ENCODE measurements at places on chromosomes 3 and 15.

GRCh38 chr15:95988574-95988887, 342.0 kb upstream of the NR2F2 start:
- peak; percentile 27 for DNase-seq

- no peak for DNase-seq
Measured at GRCh38 chr15:90873998-90874605, 5.7 kb downstream of the FURIN start.

DNA sequence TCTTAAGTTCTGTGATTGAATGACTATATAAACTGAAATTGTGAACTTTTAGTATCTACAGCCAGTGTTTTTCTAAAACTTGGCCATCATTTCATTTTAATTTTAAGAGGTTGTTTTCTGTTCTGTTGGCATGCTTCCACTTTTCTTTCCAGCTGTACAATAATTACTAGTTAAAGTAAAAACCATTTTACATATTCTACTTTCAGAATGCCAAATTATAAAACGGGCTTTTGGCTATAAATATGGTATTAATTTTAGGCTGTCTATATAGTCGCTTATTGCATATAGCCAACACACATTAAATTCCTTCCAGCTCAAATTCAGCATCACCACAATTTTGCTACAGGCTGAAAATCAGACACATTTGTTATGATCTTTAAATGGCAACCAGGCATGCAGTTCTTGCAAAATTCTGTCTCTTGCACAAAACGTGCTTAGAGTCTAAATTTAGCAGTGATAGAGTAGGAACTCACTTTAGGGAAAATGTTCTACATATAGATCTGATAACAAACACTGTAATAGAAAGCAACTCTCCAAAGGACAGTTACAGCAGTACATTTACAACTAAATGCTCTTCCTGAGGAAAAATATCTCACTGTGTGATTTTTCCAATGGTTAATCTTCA, 81.1 kb downstream of the BTD start:
- DNase-seq: peak; percentile 35

DNA sequence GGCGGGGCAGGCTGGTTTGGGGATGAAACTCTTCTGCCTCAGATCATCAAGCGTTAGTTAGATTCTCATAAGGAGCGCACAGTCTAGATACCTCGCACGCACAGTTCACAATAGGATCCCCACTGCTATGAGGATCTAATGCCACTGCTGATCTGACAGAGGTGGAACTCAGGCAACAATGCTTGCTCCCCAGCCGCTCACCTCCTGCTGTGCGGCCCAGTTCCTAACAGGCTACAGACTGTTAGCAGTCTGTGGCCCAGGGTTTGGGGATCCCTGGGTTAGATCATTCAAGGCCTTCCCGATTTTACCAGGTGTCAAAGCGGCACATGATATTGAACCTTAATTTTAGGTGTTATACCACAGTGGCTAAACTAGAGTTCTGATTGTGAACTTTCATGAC, 232.8 kb downstream of the UBE2E2 start:
- no peak for DNase-seq

DNA sequence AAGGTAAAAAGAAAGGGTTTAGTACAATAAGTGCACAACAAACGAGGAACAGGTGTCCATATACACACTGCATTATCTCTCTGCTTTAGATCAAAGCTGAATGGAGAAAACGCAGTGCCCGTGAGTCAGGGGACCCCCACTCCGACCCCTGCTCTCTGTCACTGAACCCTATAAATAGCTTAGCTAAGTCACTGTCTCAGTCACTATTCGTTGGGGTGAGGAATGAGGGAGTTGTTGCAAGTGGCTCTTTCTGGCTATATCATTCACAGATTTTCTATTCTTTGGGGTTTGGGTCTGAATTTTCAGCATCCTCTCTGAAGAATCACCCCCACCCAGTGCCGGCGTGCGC, 458 bp upstream of the STAC start:
- no peak for DNase-seq

DNA sequence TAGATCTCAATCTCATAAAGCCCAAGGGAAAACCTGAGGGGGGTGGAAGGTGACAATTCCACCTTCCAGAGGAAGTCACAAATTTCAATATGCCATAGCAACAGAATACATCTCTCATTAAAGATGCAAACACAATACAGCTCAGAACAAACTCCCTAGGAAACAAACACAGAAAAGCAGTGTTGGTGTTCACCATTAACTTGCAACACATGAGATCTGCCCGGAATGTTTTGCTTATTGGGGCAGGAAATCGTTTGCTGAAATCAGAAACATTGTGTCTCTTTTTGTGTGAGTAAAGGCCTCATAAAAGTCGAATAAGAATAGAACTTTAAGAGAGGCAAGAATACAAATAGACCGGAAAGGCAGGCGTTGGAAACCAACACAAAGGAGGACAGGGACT, 5.8 kb upstream of the RYR3 start:
- no peak for DNase-seq

- DNase-seq: no peak
Measured at GRCh38 chr15:46858150-46858549, 859.2 kb upstream of the SEMA6D start.

GRCh38 chr15:39511916-39512260, 69.0 kb upstream of the THBS1 start:
- DNase-seq: peak; percentile 41

- peak; percentile 60 for DNase-seq
Measured at GRCh38 chr3:117681619-117682018, 972.0 kb downstream of the TUSC7 start.

DNA sequence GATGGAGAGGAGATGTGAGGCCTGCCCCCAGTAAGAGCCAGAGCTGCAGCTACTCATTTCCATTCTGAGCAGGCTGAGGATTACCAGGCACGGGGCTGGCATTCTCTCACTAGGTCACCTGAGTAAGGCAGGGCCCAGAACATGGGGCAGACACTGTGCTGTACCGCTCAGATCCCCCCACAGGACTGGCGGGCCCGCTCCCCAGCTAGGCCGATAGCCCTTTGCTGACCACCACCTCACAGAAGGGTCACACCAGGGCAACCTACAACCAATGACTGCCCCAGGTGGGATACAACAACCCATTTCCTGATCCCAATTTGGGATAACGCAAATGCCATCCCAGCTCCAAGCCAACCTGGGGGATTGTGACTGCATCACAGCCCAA, 52.5 kb downstream of the OXNAD1 start:
- no peak for DNase-seq

GRCh38 chr3:67489816-67490215, 164.6 kb downstream of the SUCLG2 start:
- no peak for DNase-seq

GRCh38 chr3:3821777-3822176, 22.5 kb downstream of the LRRN1 start:
- DNase-seq: no peak

DNA sequence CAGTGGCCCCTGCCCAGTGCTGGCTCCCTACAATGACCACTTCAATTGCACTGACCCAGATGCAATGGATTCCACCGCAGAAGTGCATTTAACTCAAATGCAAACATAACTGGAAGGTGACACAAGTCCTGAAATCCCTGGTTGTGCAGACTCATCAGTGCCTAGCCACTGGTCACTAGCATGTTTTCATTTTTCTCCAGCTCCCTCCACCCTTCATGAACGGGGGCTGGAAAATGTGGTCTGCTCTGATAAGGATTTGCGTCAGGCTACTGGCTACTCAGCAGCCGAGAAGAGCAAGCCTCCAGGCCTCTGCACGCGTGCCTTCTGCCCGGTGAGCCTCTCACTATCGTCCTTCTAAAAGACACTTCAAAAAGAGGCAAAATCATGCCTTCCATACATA, 27.4 kb upstream of the FURIN start:
- no peak for DNase-seq

- no peak for DNase-seq
Measured at GRCh38 chr15:31341071-31341470, 14.4 kb downstream of the KLF13 start.

GRCh38 chr3:179932674-179933073, 104.1 kb downstream of the PEX5L start:
- no peak for DNase-seq

- DNase-seq: no peak
Measured at GRCh38 chr15:62639906-62640605, 402.5 kb upstream of the TPM1 start.

- DNase-seq: no peak
Measured at GRCh38 chr15:64503197-64503596, 42.8 kb downstream of the ZNF609 start.

GRCh38 chr15:96331144-96331944, 844 bp downstream of the NR2F2 start:
- no peak for DNase-seq

DNA sequence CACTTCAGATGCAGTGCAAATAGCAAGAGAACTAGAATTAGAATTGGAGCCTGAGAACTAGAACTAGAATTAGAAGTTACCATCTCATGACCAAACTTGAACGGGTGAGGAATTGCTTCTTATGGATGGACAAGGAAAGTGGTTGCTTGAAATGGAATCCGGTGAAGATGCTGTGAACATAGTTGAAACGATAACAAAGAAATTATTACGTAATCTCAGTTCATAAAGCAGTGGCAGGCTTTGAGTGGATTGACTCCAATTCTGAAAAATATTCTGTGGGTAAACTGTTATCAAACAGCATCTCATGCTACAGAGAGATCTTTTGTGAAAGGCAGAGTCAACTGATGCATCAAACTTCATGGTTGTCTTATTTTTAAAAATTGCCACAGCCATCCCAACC, 48.0 kb upstream of the GSK3B start:
- DNase-seq: no peak

- no peak for DNase-seq
Measured at GRCh38 chr3:109278546-109278945, 37.8 kb downstream of the DPPA2 start.

DNA sequence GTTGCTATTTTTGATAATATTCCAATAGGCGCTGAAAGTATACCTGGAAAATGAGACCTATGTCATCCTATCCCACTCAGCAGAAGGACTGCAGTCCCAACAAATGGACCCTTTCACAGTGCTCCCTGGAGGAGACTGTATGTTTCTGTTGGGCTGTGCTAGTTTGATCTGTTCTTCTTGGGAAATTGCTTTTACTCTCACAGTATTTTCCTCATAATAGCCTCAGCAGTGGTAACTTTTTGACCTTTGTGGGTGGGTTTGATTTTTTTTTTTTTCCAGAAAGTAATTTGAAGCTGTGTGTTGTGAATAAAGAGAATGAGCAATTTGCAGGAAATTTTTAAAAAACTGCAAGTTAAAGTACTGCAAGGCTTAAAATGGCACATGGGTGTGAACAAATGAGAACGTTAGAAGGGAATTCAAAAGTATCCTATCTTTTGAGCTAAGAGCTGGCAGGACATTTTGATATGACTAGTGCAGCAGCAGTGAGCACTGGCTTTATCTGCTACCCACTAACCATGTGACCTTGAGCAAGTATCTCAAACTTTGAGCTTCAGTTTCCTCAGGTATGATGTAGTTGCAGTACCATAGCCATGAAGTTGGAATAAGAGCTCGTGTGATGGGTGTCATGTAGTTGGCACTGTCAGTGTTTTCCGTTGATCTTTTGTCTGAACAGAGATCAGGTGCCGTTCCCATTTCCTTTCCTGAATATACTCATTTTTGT, 118.4 kb downstream of the ATG7 start:
- no peak for DNase-seq

GRCh38 chr3:53223541-53223966, 32.3 kb downstream of the TKT start:
- DNase-seq: no peak

- DNase-seq: no peak
Measured at GRCh38 chr3:4401441-4401840, 65.6 kb downstream of the SUMF1 start.

DNA sequence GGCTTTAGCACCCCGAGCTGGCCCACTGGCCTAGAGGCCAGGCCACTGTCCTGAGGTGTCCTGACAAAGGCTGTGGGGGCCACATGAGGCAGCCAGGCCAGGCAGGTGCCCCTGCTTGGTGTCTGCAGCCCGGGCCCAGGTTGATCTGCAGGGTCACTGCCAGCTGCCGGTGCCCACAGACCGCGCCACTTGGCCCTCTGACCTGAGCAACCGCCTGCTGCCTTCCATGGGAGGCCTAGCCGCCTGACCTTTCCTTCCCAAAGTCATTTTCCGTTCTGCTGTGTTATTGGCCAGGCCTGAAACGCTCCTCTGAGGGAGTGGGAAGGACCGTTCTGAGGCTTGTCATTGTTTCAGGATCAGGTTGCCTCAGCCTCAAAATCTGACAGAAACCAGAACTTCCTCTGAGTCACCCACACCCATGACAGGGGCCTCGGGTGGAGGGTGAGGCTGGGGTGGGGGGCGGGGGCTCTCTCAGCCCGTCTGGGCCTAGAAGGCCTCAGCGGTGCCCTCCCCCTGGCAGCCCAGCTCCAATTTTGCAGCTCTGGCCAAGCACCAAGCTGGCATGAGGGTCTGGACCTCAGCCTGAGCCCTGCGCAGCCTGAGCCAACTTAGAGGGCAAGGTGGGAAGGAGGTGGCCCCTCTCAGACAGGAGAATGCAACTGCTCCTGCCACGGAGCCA, 140.7 kb upstream of the MEF2A start:
- DNase-seq: no peak

- DNase-seq: no peak
Measured at GRCh38 chr3:8945890-8946600, 17.2 kb downstream of the RAD18 start.

DNA sequence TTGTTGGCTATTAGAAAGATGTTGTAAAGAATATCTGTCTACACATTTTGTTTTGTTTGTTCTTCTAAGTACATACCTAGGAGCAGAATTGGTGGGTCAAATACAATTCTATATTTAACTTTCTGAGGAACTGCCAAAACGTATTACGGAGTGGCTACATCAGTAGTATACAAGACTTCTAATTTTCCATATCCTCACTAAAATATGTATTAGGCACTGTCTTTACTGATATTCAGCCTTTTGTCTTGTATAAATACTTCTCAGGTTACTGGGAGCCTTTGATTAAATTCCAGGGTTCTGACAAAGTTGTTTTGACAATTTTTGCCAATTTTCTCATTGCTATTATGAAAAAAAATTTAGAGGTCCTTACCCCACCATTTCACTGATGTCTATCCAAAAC, 146.7 kb downstream of the NR2E3 start:
- no peak for DNase-seq

- no peak for DNase-seq
Measured at GRCh38 chr15:54789376-54789775, 407.4 kb downstream of the RSL24D1 start.

GRCh38 chr3:16884748-16885592, at the start of gene PLCL2:
Gene PLCL2 (plus strand): TSS chr3:16884955. CDS start chr3:16885040, 85 bp downstream.
- DNase-seq: no peak

- no peak for DNase-seq
Measured at GRCh38 chr3:187558990-187559389, 111.2 kb downstream of the SST start.

- no peak for DNase-seq
Measured at GRCh38 chr3:77404871-77405270, 365.0 kb downstream of the ROBO2 start.

Data from fibroblast of the conjunctiva (primary cell).